ENCODE measurements at places on chromosomes 1 and 21. TPM values are rescaled to one million over a fixed set of nuclear protein-coding genes. Genes with fewer than 3 reads are reported as not detected.

Gene SV2A
- 22.6 TPM for total RNA-seq

DNA sequence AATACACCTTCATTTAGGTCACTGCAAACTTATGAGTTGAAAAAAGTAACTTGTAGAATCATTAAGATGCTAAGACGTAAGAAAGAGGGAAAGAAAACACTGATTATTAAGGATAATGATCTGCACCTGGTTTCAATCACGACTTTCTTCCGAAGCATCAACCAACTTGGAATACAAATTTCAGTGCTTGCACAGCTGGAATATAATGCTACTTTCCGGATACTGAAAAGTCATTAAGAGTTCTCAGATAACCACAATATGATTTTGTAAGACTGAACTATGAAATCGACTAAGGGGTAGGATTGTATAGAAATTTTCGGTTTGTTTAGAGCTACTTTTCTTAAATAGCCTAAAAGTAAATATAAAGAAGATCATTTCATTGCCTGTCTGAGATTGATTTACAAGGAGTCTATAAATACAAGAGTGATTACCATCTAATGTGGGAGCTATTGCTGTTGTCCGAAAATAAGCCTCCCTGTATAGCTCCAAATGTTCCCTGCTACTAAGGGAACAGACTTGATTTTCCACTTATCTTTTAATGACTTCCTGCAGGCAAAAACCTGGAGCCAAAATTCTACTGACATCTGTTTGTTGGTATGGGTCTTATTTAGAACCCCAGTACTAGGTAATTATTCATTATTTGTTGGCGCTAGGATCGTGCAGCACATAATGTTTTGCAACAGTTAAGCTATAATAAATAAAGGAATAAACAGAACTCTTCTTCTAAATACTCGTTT, 673.3 kb downstream of the KCNT2 start:
- no peak for DNase-seq

Gene ZBTB8OS
- 37.2 TPM for total RNA-seq

- no peak for DNase-seq
Measured at GRCh38 chr1:6008084-6008415, 15.8 kb upstream of the NPHP4 start.

DNA sequence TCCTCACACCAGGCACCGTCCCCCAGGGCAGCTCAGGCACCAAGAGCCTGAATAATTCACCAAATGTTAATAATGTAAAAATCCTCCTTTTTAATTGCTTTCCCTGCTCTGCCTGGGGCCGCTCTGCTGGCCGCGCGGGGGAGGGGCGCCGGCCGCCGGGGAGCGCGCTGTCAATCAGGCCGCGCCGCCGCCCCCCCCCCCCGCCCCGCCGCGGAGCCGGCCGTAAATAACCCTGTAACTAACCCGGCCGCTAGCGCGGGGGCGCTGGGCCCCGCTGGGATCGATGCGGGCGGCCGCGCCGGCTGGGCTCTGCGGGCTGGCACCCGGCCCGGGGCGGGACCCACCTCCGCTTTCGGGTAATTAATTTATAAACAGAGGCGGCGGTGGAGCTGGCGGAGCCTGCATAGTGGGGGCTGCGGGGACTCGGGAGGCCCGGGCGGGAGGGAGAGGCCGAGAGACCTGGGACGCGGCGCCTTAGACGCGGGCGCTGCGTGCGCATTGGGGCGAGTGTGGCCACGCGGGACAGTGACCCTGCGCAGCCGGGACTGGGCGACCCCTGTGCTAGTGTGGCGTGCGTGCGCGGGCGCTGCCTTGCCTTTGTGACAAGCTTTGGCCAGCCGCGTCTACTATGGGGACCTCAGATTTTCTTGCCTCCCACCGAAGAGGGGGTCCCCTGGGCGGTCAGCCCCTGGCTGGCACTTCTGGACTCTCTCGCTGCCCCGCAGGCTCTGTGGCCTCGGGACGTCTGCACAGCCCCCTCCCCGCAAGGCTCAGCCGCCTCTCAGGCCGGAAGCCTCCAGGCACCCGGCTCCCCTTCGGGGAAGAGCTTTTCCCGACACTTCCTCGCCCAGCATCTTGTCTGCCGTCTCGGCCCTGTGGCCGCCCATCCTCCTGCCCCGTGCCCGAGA, 16.6 kb downstream of the SAMD11 start:
- peak; percentile 79 for DNase-seq

Gene RIT1
- 53.8 TPM for total RNA-seq

DNA sequence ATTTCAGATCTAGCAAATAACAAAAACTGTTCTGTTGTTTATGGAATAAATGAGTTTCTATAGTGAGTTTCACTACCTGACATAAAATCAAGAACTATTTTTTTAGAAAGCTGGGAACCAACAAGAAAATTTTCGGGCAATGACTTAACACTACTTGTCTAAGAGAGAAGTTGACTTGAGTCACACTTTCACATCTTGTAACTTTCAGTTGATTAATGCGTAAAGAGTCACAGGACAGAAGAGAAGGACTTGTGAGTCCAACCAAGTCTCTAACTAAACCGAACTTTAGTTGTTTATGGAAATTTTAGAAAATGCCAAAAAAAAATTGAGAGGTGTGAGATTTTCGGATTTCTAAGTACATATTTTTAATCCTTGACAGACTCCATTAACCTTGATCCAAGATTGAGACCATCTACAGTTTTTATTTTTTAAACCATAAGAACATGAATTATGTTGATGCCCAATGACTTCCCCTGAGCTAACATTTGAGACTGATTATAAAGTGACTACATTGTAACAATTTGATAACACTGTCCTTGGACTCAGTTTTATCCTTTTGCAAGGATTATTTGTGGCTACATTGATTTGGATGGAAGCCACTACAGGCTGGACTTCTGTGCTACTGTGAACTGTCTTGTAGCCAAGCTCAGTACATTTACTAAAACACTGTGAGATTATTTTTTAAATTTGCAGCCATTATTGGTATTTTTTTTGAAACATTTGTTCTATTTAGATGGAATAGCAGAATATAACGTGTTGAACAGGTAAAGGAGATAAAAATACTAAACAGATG, 284.0 kb downstream of the PTPRC start:
- no peak for DNase-seq

- DNase-seq = no peak
Measured at GRCh38 chr1:38508232-38508631, 351.3 kb downstream of the RRAGC start.

- DNase-seq = peak; percentile 26
Measured at GRCh38 chr1:179091691-179092165, 9.9 kb downstream of the TOR3A start.

Gene CLCA4
- 0.07 TPM for total RNA-seq

DNA sequence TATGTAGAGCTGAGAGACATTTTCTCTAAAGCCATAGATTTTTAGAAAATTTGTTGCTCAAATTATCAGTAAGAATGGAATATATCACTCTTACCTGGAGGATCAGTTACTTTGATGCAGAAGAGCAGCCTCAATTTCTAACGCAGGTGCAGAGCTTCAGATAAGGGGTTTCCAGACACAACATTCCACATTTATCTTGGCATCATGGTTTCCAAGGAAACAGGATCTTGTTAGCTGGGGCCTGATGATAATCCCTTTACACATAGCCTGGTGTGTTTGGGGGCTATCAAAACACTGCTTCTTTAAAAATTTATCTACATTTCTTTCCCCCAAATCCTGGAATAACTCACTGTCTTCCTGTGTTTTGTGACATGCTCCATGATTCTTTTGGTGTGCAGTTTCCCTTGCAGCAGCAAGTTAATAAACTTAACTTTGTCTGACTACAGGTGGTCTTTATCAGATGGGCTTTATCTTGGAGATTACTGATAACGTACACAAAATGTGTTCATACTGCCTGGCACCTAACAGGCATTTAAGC, 2.7 kb upstream of the STX12 start:
- no peak for DNase-seq

Gene ANKRD65
- 1.3 TPM for total RNA-seq

Gene LAX1
- total RNA-seq = 2.0 TPM

GRCh38 chr1:192553741-192554140, 21.8 kb upstream of the RGS1 start:
- no peak for DNase-seq

DNA sequence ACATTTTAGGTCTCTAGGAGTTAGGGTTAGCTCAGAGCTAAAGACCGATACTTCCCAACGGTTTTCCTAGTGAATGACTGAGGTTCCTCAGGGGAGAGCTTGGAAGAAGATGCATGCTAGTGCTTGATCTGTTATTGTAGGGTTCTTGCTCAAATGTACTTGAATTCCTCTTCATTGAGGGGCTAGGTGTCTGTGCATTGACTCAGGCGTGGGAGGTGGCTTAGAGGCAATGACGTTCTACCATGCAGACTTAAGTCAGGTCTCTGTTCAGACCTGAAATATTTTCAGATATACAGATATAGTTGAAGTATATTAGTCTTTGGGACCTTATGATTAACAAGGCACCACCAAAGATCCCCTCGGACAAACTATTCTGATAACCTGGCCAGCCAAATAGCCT, 23.5 kb downstream of the S100A10 start:
- no peak for DNase-seq

Gene MTF2
- 70.9 TPM for total RNA-seq

DNA sequence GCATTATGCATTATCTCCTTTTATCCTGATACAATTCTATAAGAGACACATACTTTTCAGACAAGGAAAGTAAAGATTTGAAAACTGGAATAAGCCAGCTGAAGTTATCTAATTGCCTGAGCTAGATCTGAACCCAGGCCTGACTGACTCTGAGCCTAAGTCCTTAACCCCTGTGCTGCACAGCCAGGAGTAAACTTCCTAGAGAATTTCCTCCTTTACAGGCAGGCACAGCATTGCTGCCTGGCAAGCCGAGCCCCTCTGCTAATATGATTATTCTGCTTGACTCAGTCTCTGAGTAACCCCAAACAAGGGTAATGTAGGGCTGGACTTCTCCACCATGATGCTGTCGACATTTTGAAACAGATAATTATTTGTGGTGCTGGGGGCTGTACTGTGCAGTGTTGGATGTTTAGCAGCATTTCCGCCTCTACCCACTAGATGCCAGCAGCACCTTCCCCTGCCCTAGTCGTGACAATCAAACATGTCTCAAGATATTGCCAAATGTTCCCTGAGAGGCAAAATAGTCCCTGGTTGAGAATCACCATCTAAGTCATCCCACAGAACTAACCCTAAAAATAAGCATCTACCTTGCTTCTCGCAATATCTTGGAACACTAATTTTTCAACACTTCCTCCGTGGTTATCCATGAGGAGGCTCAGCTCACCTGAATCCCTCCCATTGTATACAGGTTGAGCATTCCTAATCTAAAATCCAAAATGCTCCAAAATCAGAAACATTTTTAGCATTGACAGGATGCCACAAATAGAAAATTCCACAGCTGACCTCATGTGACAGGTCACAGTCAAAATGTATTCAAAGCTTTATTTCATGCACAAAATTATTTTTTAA, 18.5 kb downstream of the CAMK1G start:
- no peak for DNase-seq

DNA sequence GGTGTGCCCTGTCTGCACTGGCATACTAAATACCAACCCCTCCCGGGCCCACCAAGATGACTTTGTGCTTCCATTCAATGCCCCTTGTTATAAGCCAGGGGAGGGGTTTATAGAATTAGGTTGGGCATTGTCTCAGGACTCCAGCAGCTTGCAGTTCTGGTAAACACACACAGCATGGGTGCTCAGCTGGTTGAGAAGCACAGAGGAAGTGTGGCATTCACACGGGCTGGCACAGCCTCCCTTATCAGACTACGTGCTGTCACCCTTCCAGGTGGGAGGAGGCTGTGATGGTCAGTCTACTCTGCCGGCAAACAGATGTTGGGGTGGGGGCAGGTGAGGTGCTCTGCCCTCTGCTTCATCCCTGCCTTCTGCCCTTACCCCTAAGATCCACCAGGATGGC, 15.0 kb upstream of the SLC6A17 start:
- no peak for DNase-seq

GRCh38 chr1:245952383-245953026, 554.6 kb downstream of the SMYD3 start:
- no peak for DNase-seq

GRCh38 chr1:44661781-44662682, 12.2 kb downstream of the TMEM53 start:
- DNase-seq = no peak
